Stimulated activated CD4-positive, alpha-beta T cell treated with anti-CD3 and anti-CD28 coated beads, Interleukin-2, amount 100 ng/mL, for 48 hours (primary cell): ENCODE measurements at places on chromosomes 4 and X.

DNA sequence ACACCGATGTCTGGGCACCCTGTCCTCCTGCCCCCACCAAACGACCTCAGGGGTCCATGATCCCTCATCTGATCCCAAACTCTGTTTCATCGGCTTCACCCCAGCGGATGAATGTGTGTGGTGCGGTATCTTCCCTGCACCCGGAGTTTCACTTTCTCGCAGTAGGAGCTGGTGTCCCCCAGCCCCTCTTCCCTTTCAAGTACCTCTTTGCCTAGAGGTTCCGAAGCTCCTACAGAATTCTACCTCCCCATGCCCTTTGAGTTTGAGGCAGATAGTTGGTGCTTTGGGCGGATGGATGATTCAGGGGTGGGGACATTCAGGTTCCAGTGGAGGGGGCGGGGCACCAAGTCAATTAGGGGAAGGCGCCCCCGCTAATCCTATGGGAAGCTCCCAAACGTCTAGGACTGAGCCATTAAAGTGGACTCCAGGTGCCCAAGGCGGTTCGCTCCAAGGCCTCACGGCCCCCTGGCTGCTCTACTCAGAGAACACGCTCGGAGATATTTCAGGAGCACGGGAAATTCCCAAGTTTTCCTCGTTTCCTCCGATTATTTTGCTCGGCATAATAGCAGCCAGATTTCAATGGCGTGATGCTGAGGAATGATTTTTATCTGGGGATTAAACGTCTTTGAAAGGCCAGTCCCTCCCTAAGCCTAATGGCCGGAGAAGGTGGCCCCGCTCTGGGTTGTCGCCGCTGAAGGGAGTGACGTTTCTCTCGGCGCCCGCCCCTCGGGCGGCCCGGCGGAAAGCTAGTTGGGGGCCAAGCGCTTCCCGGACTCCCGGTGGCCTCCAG, 1.3 kb downstream of the MSX1 start:
- no peak for DNase-seq

- DNase-seq = no peak
Measured at GRCh38 chr4:80360084-80360483, 24.6 kb downstream of the CFAP299 start.

DNA sequence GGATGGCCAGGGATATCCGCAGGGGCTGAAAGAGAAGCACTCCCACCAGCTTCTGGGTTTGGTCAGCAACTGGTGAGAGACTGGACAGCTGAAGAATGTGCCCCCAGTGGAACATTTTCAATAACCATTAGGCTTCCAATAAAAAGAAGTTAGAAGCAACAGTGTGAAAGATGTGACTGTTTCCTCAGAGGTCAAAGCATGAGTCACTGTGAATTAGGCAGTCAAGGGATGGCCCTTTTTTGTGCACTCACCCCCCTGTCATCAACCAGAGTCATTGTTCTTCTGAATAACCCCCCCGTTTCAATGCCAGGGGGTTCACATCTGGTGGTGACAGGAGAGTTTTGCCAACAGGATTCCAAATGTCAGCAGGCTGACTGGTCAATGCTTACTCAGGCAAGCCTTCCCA, 74.6 kb upstream of the SH3RF1 start:
- DNase-seq = no peak

DNA sequence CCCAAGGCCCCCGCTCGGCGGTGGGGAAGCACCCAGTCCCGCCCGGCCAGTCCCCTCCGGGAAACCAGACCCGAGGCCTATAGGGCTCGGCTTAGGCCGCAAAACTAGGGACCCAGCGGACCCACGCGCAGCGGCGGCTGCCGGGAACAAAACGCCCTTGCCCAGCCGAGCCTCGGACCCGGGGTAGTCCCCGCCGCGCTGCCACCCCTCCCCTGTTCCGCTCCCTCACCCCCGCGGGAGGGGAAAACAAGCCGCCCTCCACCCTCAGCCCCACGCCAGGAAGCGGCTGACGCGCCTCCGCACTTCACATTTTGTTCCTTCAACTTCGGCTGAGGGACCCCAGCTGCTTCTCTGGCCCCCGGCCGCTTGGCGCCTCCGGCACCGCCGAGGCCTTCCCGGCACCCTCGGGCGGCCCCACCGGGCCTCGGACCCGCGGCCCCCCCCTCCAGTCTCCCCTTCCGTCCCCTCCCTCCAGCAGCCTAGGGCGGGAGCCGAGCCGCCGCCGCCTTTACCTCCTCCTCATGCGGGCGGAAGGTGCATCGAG, 694 bp downstream of the PDS5A start:
- peak; percentile 32 for DNase-seq

DNA sequence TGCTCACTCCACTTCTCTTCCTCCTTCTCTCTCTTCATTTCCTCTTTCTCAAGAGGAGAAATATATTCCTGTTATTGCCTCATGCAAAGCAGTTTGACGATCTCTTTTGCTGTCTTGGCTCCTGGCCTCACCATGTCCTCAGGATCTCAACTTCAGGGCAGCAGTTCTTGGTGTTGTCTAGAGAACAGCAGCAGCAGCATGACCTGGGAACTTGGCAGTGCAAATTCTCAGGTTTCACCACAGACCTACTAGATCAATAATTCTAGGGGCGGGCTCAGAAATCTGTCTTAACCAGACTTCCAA, 193.4 kb upstream of the EDNRA start:
- no peak for DNase-seq

- DNase-seq = no peak
Measured at GRCh38 chrX:9295551-9295950, 169.3 kb upstream of the TBL1X start.

GRCh38 chr4:152618971-152619370, 60.8 kb downstream of the TMEM154 start:
- DNase-seq = no peak

DNA sequence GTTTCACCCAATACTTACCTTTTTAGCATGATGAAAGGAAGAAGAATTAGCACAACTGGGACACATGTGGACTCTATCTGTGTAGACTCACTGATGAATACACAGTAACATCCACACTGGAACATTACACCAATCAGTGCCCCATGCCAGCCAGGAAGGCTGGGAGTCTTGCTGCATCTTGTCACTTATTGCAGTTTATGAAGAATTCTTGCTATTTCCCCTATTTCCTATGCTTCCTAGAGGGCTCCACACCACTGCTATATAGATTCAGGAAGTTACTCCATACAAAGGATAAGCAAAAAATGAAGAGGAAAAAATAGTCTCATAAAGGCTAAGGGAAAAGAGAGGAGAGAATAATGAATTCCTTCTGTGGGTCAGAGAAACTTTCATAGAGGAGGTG, 201.0 kb downstream of the CAMK2D start:
- no peak for DNase-seq

DNA sequence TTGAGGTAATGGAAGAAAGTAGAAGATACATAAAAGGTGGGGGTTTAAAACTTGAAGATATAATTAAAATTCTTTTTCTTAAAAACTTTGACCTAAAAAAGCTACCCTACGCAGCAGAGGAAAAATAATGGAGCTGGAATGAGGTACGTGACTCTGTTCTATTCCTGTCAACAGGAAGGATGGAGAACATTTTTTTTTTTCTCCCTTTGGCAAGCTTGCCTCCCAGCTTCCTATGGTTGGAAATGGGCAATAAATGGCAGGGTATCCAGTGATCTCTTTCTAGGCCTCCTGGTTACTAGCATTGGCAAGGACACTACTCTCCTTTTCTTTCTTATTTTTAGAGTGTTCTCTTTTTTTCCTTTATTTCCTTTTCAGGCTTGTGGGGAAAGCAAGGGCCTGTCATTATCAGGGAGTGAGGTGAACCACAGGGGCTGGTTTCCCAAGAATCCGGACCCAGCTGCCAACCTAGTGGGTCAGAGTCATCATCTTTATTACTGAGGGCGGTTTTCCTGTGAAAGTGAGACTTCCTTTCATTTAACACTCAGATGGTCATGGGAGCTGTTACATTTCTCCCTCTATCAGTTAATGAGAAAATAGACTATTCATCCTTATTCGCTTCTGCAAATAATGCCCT, 224.6 kb downstream of the SPRY1 start:
- DNase-seq = no peak

DNA sequence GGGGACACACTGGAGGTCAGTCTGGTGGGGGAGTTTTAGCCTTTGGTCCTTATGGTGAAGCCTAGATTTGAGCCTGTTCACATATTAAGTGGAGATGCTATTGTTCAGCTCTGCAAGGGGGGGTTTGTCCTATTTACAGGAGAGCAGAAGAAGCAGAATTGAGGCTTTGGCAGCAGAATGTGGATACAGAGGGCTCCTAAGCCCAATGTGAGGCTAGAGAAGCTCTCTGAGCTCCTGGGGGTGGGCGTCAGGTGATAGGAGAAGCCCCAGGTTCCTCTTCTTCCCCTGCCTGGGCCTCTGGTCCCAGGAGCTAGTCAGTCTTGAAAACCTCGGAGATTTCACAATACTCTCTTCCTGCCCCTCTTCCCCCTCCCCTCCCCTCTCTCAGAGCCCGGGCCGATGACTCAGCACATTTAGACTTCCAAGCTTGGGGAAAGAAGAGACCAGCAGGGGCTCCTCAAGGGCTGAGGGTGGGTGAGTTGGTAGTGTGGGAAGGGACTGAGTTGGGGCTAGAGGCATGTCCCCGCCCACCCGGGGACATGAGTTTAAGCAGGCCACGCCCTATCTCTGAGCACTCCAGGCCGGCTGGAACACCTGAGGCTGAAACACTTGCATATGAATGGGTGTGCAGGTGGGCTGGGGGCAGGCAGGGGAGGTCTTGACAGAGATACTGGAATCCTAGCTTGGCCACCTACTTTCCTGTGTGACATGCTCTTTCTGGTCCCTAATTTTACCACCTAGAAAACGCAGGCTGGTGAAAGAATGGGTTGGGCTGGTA, 3.4 kb downstream of the TFE3 start:
- DNase-seq = peak; percentile 30
